Breast epithelium (tissue), 4 donors: ENCODE measurements at places on chromosomes 4 and X. TPM values are rescaled to one million over a fixed set of nuclear protein-coding genes. Genes with fewer than 3 reads are reported as not detected.
A peak's percentile ranks its signal among the peaks of the same experiment; 100 is the strongest.

- no peaks in the 10 kb centered on the region for H3K36me3 ChIP-seq
- H3K4me3 ChIP-seq: no peak overlapping the region
- H3K27ac ChIP-seq: no peak overlapping the region
- no peaks in the 10 kb centered on the region for H3K27me3 ChIP-seq
- no peak for DNase-seq
These were observed 54.6 kb upstream of the MMAA start for GRCh38 chr4:145564540-145564939.

GRCh38 chr4:55087009-55087912 lies 38.1 kb downstream of the KDR start:
- H3K27me3 ChIP-seq: no peaks in the 10 kb centered on the region
- H3K36me3 ChIP-seq: no peaks in the 10 kb centered on the region
- peak overlapping the region; percentile 54 for H3K27ac ChIP-seq
- no peak for DNase-seq
- no peak overlapping the region for H3K4me3 ChIP-seq
- H3K4me1 ChIP-seq: peaks cover 4% of the 10 kb centered on the region

DNA sequence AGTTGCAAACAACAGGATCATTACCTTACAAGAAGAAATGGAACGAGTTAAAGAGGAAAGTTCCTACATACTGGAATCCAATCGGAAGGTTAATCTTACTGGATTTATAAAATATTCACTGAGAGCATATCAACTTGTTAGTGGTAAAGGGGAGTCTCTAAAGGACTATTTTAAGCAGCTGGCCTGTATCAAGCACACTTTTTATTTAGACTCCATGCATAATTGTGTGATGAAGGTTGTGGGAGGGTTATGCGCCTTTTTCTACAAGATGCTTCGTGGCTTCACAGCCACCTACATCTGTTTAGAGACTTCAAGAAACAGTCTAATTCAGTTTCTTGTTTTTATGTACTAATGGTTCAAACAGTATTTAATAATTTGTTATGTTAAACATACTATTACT lies 56.6 kb downstream of the GRSF1 start:
- H3K4me1 ChIP-seq: no peaks in the 10 kb centered on the region
- DNase-seq: no peak
- no peak overlapping the region for H3K27ac ChIP-seq
- no peak overlapping the region for H3K4me3 ChIP-seq

Gene CXCL1
- total RNA-seq: 17.7 TPM

Gene CPZ
- 13.4 TPM for total RNA-seq

Gene F8A3
- 6.7 TPM for total RNA-seq
